ENCODE measurements at places on chromosomes 12 and 14.

GRCh38 chr12:8855891-8856290 is 33.5 kb downstream of the A2ML1 start:
- no peak for DNase-seq

GRCh38 chr12:224330-224729 is 10.4 kb upstream of the SLC6A12 start:
- no peak for DNase-seq

DNA sequence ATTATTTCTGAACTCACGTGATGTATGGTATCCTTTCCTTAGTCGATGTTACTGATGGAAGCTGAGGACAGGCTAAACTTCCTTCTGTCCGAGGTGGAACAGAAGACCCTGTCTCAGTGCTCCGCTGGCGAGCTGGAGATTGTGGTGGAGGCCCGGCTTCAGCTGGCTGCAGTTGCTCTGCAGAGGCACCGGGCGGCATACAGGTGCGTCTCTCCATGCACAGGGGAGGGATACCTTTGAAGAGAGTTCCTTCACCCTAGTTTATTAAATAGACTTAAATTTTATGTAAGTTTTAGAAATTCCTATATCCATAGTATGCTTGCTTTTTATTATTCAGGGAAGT is 186.7 kb upstream of the NEDD1 start:
- DNase-seq, result no peak

- DNase-seq, result no peak
These were observed 18.8 kb downstream of the RPH3A start for GRCh38 chr12:112810235-112810917.

DNA sequence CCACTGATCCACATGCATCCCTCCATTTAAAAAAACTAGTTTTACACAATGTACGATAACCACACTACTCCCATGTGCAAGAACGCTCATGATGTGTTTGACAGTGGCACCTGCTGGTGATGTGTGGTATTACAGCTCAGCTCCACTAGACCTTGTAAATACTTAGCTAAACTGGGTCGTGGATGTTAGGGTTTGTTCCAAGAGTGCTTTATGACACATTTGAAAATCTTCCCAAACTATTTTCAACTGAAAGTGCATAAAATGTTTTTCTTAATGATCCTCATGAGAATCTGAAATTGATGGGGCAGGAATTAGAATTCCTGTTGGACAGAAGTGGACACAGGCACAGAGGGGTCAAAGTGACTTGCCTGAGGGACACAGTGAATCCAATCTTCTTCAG is 99.2 kb downstream of the SCARB1 start:
- no peak for DNase-seq

GRCh38 chr12:122836027-122836921 is 1.0 kb downstream of the HIP1R start:
- DNase-seq, result no peak

DNA sequence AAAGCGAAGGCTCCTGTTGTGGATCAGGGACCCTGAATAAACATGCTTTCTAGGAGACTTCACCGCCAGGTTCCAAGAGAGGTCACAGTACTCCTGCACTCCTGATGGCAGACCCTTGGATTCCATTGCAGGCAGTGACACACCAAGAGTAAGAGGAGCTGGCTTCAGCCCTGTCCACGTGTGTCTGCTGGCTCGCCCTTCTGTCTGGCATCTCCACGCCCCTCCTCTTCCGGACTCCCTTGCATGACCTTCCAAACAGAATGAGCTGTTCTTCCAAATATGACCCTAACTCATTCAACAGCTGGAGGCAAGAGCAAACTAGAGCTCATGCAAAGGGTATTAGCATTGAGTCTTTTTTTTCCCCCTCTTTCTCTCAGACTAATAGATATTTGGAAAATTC is 233.0 kb upstream of the PLEKHG7 start:
- DNase-seq, result no peak

DNA sequence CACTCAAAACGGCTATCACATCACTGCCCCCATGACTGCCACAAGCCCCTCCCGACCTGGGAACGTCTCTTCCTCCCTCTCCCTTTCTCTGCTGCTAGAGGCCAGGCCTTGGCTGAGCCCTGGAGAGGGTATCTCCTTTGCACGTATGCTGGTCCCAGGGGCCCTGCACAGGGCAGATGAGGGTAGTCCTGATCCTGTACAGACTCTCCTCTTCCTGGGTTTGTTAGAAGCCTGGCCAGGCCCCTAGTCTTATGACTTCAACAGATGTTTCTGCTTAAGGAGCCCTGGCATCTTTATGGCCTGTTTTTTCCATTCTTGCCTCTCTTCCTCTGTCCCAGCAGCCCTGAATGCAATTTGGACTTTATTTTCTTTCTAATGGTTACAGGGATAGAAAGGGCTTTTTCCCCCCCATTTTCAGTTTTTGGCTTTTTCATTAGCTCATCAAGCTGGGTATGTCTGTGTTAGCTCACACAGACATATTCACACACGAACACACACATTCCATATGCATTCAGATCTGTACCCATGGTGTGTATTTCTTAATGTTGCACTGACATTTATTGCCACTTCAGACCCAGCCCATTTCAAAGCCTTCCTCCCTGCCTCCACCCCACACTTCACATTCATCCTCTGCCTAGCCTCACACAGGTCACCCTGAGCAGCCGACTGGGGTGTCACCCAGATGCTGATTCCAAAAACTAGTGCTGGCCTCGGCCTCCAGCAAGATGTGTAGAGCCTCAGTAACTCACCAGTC is 203.2 kb downstream of the ZFP36L1 start:
- no peak for DNase-seq

DNA sequence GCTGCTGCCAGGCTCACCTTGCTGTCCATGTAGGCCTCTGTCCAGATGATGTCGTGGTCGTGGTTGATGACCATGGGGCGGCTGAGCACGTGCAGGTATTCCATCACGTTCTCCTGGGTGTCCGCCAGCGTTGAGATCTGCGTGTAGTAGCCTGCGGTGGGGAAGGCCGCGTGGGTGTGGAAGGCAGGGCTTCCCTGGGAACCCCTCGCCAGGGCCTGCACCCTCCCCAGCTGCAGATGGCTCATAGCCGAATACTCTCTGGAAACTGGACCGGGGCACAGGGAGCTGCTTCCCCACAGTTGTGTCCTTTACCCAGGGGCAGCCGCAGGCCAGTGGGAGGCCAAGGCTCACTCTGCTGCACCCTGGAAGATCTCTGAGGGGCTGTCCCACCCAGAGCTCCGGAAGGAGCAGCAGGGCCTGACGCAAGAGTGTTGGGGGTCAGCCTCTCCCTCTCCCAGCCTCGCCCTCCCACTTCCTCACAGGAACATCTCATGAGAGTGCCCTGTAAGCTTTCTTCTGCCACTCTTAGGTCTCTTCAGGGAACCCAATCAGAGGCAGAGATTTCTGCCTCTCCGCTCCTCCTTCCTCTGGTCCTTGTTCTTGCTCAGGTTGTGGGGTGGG is 35.5 kb downstream of the CACNA2D4 start:
- no peak for DNase-seq

- DNase-seq, result no peak
These were observed 60.3 kb downstream of the NUAK1 start for GRCh38 chr12:106078358-106079010.

GRCh38 chr14:105894125-105894977 is 368.0 kb downstream of the TMEM121 start:
- DNase-seq, result peak; percentile 35

- no peak for DNase-seq
These were observed 62.4 kb upstream of the PSMA6 start for GRCh38 chr14:35229792-35230089.

DNA sequence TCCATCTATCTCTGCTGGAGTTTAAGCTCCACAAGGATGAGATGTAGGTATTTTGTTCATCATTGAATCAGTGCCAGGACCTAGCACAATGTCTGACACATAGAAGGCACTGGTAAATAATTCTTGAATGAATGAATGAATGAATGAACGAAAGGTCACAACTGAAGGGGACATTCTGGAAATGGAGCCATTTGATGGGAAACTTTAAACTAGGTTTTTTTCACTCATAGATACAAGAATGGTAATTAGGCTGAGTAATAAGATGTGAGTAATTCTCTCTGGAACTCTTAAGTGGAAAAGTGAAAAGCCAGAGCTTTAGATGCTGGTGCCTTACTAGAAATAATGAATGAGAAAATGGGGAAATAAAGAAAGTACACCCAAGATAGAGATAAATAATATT is 44.3 kb downstream of the SCN8A start:
- no peak for DNase-seq

DNA sequence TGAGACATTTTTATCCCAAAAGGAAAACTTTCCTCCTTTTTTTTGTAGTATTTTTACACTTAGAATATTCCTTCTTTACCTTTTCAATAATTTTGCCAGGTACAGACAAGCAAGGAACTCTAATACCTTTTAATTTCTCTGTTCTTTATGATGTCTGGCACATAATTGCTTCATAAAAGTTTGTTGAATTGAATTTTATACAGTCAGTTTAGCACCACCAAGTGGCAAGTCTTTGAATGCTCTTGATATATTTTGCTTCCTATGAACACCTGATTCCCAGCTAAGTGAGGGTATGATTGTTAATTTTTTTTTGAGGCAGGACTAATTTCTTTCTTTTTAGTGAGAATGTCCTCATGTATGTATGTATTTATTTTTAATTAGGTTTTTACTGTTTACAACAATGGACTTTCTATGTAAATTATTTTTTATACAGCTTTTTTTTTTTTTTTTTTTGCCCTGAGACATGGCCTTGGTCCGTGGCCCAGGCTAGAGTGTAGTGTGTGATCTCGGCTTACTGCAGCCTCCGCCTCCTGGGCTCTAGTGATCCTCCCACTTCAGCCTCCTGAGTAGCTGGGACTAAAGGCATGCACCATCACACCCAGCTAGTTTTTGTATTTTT is 6.9 kb downstream of the TBC1D15 start:
- DNase-seq, result no peak

GRCh38 chr12:553216-554000 is 93.7 kb downstream of the B4GALNT3 start:
- no peak for DNase-seq

GRCh38 chr14:58243790-58244555 is 670 bp upstream of the PSMA3 start:
- no peak for DNase-seq

DNA sequence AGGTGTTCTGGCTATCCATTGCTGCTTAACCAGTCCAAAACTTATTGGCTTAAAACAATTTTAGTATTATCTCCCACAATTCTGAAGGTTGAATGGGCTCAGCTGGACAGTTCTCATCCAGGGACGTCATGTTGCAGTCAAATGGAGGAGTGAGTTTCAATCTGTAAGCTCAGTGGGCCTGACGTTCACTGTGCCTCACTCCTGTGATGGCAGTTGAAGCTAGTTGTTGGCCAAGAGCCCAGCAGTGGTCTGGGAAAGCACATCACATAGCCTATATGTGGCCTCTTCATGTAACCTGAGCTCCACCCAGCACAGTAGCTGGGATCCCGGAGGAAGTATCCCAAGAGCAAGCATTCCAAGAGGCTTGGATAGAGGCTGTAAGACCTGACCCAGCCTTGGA is 40.6 kb upstream of the CDKN3 start:
- no peak for DNase-seq

DNA sequence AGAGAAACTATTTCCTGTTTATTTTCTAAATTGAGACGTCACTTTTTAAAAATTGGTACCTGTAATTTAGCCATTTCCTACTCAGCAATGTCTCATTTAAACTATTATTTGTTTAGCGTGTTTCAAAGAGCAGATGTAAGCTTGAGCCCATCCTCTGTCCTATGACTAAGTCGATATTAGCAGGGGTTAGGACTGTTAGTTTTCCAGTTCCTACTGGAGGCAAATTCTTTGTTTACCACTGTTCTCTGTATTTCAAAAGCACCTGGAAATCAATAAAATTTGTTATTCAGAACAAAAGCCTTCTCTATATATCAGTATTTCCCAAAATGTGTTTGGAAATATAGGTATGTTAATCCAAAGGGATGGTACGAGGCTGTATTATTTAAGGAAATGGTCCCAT is 42.4 kb downstream of the MDM2 start:
- no peak for DNase-seq

DNA sequence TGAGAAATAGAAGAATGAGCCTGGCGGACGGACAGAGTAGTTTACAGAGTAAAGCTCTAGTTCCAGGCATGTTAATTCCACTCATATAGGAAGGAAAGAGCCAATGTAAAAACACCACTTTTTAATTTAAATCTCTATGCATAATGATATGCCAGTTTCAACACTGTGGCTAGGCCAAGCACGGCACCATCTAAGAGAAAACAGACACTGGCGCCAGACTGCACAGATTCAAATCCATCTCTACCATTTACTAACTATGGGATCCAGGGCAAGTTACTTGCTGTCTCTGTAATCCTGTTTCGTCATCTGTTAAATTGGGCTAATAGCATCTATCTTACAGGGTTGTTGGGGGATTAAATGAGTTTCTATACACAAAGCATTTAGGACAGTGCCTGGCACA is 27.5 kb downstream of the RMST start:
- DNase-seq, result no peak

DNA sequence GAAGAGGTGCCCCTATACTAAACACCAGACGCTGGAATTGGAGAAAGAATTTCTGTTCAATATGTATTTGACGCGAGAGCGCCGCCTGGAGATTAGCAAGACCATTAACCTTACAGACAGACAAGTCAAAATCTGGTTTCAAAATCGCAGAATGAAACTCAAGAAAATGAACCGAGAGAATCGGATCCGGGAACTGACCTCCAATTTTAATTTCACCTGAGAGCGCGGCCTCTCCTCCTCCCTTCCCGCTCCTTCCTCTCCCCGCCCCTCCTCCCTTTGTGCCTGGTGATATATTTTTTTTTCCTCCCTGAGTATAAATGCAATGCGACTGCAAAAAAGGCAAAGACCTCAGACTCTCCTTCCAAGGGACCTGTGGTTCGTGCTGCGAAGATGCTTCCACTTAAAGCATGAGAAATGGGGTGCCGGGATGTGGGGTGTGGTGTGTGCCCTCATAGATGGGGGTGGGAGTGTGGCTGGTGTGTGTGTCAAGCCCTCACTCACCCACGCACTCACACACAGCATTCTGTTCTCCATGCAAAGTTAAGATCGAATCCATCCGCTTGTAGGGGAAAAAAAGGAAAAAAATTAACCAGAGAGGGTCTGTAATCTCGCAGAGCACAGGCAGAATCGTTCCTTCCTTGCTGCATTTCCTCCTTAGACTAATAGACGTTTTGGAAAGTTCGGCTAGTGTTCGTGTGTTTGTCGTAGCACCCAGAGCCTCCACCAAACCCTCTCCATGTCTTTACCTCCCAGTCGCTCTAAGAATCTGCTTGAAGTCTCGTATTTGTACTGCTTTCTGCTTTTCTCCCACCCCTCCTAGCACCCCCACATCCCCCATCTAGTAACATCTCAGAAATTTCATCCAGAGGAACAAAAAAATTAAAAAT is 4.5 kb downstream of the HOXC10 start:
- no peak for DNase-seq

GRCh38 chr14:75307700-75308379 is 29.2 kb downstream of the FOS start:
- DNase-seq, result peak; percentile 90
